ENCODE measurements at places on chromosomes 6 and 20. TPM values are rescaled to one million over a fixed set of nuclear protein-coding genes. Genes with fewer than 3 reads are reported as not detected.

DNA sequence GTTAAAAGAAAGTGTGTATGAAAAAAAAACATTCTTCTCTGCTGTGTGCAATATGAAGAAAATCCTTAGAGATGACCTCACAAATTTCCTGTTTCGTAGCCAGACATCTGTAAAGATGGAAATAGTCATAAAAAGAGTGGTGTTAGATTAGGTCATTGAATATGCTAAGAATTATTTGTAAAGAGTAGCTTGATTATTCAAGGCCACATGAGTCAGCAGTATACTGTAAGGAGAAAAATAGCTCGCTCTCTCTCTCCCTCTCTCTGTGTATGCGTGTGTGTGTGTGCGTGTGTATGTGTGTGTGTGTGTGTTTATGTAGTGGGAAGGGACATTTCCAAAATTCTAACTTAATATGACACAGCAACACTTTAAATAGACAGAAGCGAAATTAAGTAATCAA, 78.8 kb downstream of the PTCHD4 start:
- DNase-seq: no peak
- no peaks in the 10 kb centered on the region for H3K4me1 ChIP-seq
- H3K27ac ChIP-seq: no peak overlapping the region

Gene ACSS1
- 20.8 TPM for total RNA-seq

Gene SLA2
- total RNA-seq: 0.88 TPM

DNA sequence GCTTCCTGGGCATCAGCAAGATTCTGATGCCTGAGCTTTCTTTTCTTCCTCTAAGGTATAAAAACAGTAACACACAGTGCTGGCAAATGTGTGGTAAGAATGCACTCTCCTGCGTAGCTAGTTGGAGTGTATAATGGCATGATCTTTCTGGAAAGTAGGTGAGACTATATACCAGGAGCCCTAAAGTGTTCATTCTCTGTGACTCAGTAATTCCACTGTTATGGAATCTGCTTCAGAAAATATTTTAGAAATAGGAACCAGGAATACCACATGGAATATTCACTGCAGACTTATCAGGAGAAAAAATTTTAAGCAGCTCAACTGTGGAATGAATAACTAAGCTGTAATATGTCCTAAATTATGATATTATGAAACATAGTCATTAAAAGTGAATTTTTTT, 16.9 kb upstream of the CSE1L start:
- no peaks in the 10 kb centered on the region for H3K36me3 ChIP-seq
- H3K27me3 ChIP-seq: no peaks in the 10 kb centered on the region
- H3K27ac ChIP-seq: no peak overlapping the region
- no peaks in the 10 kb centered on the region for H3K4me1 ChIP-seq
- no peak for DNase-seq

DNA sequence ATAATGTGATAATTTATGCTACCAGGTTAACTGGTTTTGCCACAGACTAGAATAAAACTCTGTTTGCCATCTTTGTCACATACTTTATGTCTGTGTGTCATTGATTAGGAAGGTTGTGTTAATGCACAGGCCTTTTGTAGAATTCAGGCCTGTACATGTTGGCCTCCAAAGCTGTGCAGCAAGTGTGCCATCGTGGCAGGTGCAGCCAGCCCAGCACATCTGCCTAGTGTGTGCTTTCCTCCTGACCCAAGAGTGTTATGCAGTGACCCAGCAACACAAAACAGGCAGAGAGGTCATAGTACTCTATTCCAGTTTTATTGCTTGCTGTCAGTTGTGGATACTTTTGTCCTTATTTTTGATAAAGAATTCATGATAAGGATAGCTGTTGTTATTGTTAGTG, 3.7 kb downstream of the MAP3K4 start:
- DNase-seq: no peak
- H3K4me3 ChIP-seq: no peak overlapping the region
- no peak overlapping the region for H3K27ac ChIP-seq

DNA sequence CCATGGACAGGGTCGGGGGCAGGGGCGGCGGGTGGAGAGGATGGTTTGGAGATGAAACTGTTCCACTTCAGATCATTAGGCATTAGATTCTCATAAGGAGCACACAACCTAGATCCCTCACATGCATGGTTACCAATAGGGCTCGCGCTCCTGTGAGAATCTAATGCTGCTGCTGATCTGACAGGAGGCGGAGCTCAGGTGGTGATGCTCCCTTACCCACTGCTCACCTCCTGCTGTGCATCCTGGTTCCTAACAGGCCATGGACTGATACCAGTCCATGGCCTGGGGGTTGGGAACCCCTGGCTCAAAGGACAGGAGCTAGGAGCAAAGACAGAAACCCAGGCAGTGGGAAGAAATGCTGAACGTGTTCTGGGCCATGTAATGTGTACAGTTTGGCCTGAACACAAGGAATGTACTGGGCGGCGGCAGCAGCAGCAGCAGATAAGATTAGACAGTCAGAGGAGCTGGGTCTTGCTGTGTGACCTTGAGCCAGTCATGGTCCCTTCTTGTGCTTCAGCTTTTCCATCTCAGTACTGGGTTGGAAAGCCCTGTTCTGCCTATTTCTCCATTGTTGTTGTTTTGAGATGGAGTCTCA, 4.7 kb upstream of the SPAG4 start:
- no peaks in the 10 kb centered on the region for H3K4me1 ChIP-seq
- no peak overlapping the region for H3K27ac ChIP-seq
- H3K4me3 ChIP-seq: no peak overlapping the region
- no peak for DNase-seq

DNA sequence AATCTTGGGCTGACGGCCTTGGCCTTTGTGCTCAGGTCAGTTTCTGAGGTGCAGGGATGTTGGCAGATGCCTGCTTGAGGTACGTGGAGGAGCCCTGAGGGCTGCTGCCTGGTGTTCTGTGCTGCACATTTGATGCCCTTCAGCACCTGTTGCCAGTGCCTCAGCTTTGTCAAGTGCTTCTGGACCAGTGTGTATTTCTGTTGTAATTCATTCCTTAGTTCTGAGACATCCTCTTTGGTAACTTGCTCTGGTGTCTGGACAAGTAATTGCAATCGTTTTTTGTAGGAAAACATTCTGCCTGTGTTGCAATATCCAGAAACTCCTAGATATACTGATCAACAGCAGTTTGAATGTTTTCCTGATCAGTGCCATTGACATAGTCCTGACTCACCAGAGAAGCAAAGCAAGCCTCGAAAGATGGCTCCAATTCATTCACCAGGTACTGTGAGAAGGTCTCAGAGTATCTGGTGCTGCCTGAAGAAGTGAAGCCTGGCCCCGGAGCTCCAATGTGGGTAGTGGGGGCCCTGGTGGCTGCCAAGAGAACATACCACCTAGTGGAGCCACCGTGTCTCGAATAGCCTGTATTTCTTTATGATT, 26.7 kb downstream of the ZNF337 start:
- DNase-seq: no peak
- H3K4me1 ChIP-seq: no peaks in the 10 kb centered on the region
- H3K27me3 ChIP-seq: no peaks in the 10 kb centered on the region
- H3K27ac ChIP-seq: no peak overlapping the region
- no peak overlapping the region for H3K4me3 ChIP-seq
- H3K36me3 ChIP-seq: no peaks in the 10 kb centered on the region

GRCh38 chr6:107633680-107634323, 143.9 kb downstream of the SOBP start:
- H3K36me3 ChIP-seq: no peaks in the 10 kb centered on the region
- no peak for DNase-seq
- H3K4me1 ChIP-seq: no peaks in the 10 kb centered on the region
- H3K27me3 ChIP-seq: no peaks in the 10 kb centered on the region
- H3K4me3 ChIP-seq: no peak overlapping the region

All from uterus (tissue), 4 donors.